ENCODE measurements at places on chromosomes 2 and 18. TPM values are rescaled to one million over a fixed set of nuclear protein-coding genes. Genes with fewer than 3 reads are reported as not detected.

Gene R3HDM1
- total RNA-seq: 7.6 TPM

DNA sequence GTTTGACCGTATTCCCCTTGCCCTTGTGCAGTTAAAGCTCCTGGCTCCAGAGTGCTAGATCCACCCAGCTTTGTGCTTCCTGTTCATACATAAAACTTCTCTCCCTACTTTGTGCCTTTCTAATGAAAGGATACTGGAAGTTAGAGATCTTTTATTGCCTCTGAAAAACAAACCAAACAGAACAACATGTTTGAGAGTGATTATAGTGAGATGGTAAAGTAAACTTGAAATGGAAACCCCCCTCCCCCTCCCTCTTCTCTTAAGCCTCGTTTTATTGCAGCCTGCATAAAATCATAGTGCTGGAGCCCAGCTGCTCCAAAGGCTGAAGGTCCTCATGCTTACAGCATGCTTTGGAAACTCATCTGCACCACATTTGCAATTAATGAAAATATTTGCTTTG, 125.1 kb downstream of the TANC1 start:
- DNase-seq: peak; percentile 18

GRCh38 chr2:44342854-44343253, 18.4 kb downstream of the PREPL start:
- peak; percentile 21 for DNase-seq

GRCh38 chr2:235421618-235422017, 72.2 kb upstream of the AGAP1 start:
- no peak for DNase-seq

- peak; percentile 84 for DNase-seq
Observed at GRCh38 chr2:190843890-190844699, 36.5 kb upstream of the GLS start.

All from GM23248 (cell line).